ENCODE measurements at places on chromosomes 1 and 21. TPM values are rescaled to one million over a fixed set of nuclear protein-coding genes. Genes with fewer than 3 reads are reported as not detected.

GRCh38 chr1:159993911-159994310, 37.9 kb downstream of the PIGM start:
- no peaks in the 10 kb centered on the region for H3K36me3 ChIP-seq
- no peak for DNase-seq
- H3K4me3 ChIP-seq, result no peak overlapping the region
- H3K27me3 ChIP-seq, result peaks cover 4% of the 10 kb centered on the region

DNA sequence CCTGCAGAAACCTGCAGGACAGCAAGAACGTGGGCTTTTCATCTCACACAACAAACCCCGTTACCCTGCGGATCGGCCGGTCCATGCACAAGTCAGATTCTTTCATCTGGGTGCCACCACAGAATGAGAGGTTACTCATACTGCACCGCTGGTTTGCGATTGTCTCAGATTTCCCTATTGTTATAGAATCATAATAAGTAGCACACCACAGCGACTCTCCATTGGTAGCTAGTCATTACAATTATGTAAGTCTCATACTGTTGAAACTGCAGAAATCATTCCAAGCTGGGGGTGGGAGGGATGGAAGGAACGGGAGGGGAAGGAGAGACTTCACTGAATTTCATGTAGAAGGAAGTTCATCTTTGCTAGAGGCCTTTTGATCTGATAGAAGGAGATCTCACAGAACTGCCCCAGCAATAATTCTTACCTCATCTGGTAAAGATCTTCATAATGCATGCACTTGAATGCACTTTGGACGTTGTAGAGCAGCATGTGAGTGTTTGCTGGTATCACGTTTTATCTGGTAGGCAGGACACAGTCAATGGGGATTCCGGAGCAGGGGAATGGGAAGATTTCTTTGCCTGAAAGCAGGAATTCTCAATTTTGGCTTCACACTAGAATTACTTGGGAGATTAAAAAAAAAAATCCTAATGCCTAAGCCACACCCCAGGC, 221.1 kb downstream of the KIF26B start:
- H3K27ac ChIP-seq, result no peak overlapping the region
- peaks cover 4% of the 10 kb centered on the region for H3K27me3 ChIP-seq
- H3K4me1 ChIP-seq, result peaks cover 6% of the 10 kb centered on the region
- no peak overlapping the region for H3K4me3 ChIP-seq

GRCh38 chr1:206694171-206695124, 9.7 kb downstream of the MAPKAPK2 start:
- no peak overlapping the region for H3K4me3 ChIP-seq
- no peaks in the 10 kb centered on the region for H3K27me3 ChIP-seq

- peaks cover 7% of the 10 kb centered on the region for H3K27me3 ChIP-seq
- no peak overlapping the region for H3K27ac ChIP-seq
- no peak overlapping the region for H3K4me3 ChIP-seq
Measured at GRCh38 chr1:55572878-55573734, 357.9 kb upstream of the USP24 start.

Gene SYT6
- total RNA-seq, result not detected

Gene ADORA1
- not detected for total RNA-seq

Gene BRDT
- total RNA-seq, result not detected

Gene MTARC1
- total RNA-seq, result not detected
